ENCODE measurements at places on chromosomes 12 and 14.

DNA sequence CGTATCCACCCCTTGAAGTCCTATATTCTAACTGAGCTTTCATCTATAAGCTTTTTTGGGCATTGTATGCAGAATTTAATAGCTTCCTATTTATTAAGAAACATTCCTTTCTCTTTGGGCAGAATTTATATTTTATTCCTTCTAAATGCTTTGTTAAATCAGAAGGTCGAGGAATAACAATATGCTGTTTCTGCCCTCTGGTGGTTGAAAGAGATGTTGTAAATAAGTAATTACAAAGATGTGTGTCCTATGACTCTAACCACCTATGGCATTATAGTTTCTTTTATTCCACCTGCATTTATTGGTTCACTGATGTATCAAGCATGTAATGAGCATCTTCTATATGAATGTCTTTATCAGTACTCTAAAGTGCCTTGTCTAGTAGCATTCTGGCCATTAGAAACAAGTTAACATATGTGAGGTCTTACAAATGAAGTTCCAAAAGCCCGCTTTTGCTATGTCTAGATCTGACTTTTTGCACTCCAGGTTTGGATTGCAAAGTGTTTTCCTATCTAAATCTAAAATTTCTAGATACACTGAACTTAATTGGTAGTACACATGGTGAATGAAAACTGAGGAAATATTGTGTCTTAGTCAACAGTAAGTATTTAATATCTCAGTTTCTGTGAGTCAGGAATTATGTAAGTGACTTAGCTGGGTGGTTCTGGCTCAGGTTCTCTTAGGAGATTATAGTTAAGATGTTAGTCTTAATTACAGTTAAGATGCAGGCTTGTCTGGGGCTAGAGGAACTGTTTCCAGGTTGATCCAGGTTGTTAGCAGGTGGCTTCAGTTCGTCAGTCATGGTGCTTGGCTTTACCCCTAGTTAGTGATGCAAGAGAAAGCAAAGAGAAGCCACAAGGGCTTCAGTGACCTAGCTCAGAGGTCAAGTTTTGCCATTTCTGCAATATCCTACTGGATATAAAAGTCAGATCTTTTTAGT is 57.5 kb downstream of the PLEKHA5 start:
- DNase-seq, result peak; percentile 59

DNA sequence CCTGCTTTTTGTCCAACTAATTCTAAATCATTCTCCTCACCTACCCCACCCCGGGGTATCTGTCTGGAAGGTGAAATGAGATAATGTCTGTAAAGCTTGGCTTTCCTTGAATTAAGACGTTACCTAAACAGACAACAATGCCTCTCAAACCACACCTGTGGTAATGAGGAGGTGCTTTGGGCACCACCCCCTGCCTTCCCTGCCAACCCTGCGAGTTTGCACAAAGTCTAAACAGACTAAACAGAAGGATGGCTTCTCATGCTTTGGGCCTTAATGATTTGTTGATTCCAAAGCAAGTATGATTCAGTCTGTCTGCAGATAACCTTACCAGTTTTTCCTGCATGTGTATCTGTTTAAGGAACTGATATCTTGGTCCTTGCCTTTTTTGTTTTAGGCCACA is 82.4 kb downstream of the ZFC3H1 start:
- DNase-seq, result no peak

DNA sequence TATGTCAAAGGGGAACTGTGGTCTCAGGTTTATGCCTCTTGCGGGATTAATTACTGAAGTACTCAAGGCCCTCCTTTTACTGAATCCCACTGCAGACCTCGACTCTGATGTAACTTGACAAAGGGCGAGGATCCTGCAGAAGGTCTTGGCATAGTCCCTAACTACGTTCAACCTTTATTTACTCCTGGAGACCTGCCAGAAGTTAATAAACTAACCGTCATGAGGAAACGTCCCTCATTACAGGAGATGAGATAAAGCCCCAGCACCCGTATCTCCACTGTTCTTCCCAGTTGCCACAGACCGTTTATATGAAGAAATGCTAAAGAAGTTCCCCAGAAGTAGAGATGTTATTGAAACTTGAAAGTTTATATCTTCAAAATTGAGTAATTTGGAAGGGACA is 190.9 kb downstream of the ETV6 start:
- DNase-seq, result no peak

- no peak for DNase-seq
Observed at GRCh38 chr12:41893491-41893890, 251.2 kb downstream of the GXYLT1 start.

DNA sequence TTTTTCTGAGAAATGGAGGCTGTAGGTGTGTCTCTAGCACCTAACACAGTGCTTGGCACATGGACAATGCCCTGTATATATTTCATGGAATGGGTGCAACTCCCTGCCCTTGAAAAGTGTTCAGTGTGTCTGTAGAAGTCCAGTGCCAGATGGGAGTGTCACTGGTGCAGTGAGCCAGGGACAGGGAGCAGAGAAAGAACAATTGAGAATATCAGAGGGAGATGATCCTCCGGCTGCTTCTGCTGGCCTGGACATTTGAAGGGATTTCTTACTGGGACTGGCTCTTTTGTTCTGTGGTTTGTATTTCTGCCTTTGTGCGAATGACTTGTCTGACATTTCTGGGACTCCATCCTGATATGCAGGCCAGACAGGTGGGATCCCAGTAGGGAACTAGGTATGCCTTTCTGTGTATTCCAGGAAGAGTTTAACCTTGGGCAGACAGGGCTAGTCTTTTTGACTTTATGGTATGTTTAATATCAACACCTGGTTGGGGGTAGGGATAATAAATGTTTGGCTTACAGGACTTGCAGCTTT is 328.0 kb downstream of the NRXN3 start:
- DNase-seq, result no peak

- no peak for DNase-seq
Observed at GRCh38 chr14:88488081-88488480, 66.7 kb downstream of the PTPN21 start.

- DNase-seq, result peak; percentile 71
Observed at GRCh38 chr14:100237735-100238418, 1.1 kb upstream of the YY1 start.

- no peak for DNase-seq
Observed at GRCh38 chr14:61542848-61543790, 152.2 kb upstream of the HIF1A start.

DNA sequence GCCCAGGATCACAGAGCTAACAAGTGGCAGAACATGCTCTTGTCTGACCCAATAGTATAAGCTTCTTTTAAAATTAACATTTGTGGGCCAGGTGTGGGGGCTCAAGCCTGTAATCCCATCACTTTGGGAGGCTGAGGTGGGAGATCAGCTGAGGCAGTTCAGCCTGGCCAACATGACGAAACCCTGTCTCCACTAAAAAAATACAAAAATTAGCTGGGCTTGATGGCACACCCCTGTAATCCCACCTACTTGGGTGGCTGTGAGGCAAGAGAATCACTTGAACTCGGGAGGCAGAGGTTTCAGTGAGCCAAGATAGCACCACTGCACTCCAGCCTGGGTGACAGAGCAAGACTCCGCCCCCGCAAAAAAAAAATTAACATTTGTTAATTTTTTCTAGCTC is 33.0 kb upstream of the IL22 start:
- no peak for DNase-seq

- DNase-seq, result no peak
Observed at GRCh38 chr14:79325071-79325470, 886.2 kb downstream of the DIO2 start.

GRCh38 chr12:75959060-75959459 is 72.5 kb downstream of the PHLDA1 start:
- peak; percentile 53 for DNase-seq

DNA sequence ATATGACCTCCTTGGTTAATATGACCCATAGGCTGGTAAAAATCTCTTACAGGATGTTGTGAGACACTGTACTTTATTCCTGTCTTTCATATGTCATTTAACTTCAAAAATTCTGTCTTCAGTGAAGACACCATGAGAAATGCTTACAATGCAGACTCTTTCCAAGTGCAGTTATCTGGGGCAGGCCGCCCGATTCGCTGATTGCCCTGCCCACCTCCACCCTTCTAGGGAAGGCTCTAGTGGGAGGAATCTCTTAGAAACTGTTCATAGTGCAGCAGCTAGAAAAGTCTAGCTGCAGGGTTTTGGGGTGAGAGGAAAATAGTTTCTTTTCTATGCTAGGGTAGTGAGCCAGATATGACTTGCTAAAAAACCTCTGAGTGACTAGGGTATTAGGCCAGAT is 15.0 kb upstream of the CIPC start:
- no peak for DNase-seq

DNA sequence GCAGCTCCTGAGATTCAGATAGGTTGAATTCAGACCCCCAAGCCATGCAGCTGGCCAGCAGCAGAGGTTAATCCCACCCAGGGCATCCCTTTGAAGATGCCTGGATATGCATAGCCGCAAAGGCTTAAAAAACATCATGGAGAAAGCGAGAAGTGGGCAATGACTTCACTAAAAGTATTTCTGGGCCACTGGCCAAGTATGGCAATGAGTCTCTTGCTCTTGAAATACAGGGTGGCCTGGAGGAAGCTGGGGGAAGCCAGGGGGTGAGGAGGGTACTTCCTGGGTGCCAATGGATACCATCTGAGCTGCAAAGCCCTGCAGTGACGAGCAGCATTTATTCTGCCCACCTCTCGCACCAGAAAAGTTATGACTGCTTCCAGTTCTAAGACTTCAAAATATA is 539.3 kb upstream of the TBX3 start:
- DNase-seq, result no peak

DNA sequence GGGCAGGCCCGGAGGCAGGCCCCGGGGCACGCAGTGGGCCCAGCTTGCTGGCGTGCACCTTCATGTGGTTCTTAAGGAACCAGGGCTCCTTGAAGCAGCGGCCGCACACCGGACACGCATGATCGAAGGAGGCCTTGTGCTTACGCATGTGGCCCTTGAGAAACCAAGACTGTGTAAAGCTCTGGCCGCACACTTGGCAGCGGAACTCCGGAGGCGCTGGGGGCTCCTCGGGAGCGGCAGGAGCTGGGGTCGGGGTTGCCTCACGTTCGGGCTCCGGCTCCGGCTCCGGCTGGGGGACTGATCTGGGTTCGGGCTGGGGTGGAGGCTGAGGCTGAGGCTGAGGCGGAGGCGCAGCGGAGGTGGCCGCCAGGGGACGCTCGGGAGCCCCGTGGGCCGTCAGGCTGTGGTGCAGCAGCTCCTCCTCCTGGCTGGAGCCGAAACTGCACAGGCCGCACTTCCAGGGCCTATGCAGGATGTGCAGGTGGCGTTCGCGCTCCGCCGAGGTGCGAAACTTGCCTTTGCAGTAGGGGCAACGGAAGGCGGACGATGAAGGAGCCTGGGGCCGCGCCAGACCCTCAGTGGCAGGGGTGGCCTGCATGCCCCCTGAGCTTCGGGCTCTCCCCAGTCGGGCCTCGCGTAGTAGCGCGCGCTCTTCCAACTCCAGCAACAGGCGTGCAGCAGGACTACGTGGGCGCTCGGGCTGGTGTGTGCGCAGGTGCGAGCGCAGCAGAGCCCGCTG is 6.0 kb downstream of the ZNF219 start:
- DNase-seq, result no peak

DNA sequence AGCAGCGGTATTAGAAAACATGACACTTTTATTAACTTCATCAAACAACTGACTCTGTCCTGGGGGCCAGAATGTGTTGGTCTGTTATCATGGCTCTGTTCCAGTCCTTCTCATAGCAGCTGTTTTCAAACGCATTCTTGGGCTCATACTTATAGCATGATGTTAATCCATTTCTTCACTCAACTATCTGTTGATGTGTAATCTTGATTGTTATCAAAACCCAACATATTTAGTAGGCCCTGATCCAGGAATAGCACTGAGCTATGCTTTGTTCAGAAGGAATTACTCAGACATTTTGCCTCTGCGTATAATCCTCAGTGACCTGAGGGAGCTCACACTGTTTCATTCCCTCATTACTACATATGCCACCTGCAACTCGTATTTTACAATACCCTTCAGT is 315.9 kb downstream of the BMP4 start:
- no peak for DNase-seq

DNA sequence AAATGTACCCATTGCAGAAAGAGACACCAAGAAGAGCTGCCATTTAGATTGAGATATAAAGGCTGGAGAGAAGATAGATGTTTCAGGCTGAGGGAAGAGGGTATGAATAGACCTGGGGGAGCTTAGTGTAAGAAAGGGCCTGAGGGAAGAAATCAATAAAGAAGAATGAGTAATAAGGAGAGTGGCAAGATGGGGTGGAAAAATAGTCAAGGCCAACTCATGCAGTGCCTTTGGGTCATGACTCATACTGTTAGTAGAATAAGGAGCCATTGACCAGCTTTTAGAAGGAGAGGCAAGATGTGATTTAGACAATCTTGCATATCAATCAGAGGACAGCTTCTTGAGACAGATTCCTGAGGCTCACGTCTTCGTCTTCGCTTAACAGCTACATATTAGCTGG is 287.5 kb downstream of the DUSP6 start:
- DNase-seq, result no peak

- no peak for DNase-seq
Observed at GRCh38 chr12:69097619-69098368, 141.6 kb upstream of the CPSF6 start.

DNA sequence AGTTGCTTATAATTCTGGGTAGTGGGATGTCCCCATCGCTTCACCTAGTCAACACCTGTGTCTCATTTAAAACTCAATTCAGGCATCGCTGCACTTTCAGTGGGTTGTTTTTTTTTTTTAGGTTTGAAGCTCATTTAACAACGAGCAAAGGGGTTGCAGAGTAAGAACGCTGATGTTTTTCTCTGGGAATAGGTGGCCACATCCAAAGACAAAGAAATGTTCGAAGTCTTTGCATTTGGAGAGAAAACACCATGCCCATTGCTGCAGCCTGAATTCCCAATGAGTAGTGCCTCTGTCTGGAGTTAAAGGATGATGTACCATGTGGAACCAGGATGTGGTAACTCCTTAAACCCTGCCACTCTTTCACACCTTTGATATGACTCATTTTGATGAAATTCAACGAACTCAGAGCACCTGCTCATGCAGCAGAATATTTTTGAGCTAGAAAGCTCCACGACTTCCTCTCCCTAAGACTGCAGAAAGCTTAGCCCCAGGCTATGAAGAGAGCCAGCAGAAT is 35.1 kb upstream of the BATF start:
- DNase-seq, result peak; percentile 95

GRCh38 chr12:64105026-64105425 is 117.1 kb downstream of the KICS2 start:
- no peak for DNase-seq

DNA sequence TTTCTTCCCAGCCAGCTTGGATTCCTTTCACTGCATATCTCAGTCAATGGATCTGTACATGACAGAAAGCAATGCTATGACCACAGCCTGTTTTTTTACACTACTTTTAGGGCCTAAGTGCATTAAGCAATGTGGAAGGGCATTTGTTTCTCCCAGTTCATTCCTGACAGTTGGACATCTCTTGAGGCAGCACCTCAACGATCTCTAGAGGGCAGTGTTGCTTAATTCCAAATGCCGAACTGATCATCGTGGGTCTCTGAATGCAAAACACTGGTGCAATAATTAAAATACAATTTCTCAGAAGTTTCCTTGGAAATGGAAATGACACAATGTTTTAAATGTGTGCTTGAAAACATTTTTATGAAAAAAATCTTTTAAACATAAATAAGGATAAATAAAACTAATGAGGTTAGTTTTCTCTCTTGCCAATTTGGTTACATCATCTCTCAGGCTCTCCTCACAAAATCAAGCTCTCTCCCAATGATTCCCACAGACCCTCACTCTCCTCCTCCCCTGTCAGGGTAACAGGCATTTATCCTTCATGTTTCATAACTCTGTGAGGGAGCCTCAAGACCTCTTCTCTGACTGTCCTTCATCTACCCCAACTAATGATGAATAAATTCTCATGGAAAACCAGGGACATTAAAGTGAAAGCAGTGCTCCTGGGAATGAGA is 192.4 kb upstream of the SLC16A7 start:
- DNase-seq, result peak; percentile 56

GRCh38 chr14:91778217-91778616 is 46.3 kb upstream of the CATSPERB start:
- DNase-seq, result no peak

- DNase-seq, result no peak
Observed at GRCh38 chr12:120071493-120072020, 45.0 kb downstream of the RAB35 start.
